NCI-H187 (cell line): ENCODE measurements at places on chromosomes 3 and 15.

GRCh38 chr15:64144192-64144564, 7.4 kb upstream of the SNX22 start:
- DNase-seq, result no peak

- no peak for DNase-seq
Observed at GRCh38 chr3:13878281-13879101, 1.4 kb downstream of the WNT7A start.

GRCh38 chr3:186534113-186534669, 10.0 kb downstream of the CRYGS start:
- DNase-seq, result no peak

- DNase-seq, result no peak
Observed at GRCh38 chr15:68445351-68445750, 13.4 kb upstream of the ITGA11 start.

DNA sequence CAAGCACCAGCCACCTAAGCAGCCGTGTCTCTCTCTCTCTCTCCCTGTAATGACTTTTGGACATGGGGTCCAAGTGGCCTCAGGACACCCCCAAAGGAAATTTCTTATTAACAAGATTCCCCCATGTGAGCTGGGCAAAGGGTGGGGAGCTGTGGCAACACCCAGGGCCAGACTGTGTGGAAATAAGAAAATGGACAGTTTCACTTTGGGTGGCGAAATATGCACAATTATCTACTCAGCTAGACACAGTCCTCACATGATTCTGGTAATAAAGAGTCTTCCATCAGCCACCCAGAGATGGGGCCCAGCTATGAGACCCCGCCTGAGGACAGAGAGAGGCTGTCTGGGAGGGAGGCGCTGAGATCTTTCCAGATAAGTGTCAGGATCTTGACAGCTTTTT, 96.8 kb upstream of the TPM1 start:
- DNase-seq, result no peak

DNA sequence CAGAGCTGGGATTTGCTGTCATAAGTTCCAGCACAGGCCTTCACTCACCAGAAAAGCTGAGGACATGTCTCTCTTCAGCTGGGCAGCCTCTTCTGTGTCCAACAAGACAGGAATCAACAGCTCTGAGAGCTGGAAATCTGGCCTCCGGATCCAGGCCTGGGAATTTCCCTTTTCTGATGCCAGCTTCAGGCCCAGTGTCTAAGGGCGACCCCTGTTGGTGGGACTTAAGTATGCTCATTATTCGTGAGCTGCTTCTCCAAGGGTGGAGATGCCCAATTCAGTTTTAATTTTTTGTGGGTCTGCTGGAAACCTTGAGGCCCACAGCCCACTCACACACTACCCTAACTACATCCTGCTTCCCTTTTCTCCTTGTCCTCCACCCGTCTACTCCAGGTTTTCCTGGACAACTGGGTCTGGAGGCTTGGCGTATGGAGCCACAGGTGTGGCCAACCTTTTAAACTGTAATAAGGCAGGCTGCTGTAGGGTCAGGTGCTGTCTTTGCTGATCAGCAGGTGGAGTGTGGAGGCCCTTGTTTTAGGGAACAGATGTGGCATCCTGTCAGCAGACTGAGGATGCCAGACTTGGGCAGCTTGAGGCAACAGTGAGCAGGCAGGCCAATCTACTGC, 2.6 kb upstream of the CEMIP start:
- DNase-seq, result no peak

- DNase-seq, result no peak
Observed at GRCh38 chr3:46196261-46196957, 11.7 kb downstream of the CCR1 start.

- no peak for DNase-seq
Observed at GRCh38 chr3:119195911-119196310, 22.5 kb downstream of the UPK1B start.

- no peak for DNase-seq
Observed at GRCh38 chr3:121995161-121996137, 26.6 kb downstream of the ILDR1 start.

- DNase-seq, result no peak
Observed at GRCh38 chr3:9779721-9780457, 10.1 kb upstream of the CAMK1 start.

- DNase-seq, result no peak
Observed at GRCh38 chr3:186511245-186511644, 32.9 kb downstream of the CRYGS start.

DNA sequence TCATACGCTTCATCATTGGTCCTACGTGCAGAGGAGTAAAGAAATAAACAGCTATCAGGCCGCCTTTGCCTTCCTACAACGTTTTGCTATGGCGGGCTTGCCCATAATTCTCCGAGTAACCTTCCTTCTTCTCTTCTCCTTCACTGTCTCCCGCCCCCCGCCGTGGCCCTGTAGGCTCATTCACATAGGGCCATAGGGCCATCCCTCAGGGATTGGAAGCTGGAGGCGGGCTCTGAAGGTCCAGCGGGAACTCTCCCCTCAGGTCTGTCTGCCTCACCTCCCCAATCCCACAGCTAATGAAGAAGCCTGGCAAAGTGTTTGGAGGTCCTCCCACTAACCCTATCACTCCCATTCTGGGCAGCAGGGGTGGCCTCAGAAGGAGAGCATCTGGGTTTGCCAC, 43.6 kb downstream of the SEMA5B start:
- DNase-seq, result no peak

DNA sequence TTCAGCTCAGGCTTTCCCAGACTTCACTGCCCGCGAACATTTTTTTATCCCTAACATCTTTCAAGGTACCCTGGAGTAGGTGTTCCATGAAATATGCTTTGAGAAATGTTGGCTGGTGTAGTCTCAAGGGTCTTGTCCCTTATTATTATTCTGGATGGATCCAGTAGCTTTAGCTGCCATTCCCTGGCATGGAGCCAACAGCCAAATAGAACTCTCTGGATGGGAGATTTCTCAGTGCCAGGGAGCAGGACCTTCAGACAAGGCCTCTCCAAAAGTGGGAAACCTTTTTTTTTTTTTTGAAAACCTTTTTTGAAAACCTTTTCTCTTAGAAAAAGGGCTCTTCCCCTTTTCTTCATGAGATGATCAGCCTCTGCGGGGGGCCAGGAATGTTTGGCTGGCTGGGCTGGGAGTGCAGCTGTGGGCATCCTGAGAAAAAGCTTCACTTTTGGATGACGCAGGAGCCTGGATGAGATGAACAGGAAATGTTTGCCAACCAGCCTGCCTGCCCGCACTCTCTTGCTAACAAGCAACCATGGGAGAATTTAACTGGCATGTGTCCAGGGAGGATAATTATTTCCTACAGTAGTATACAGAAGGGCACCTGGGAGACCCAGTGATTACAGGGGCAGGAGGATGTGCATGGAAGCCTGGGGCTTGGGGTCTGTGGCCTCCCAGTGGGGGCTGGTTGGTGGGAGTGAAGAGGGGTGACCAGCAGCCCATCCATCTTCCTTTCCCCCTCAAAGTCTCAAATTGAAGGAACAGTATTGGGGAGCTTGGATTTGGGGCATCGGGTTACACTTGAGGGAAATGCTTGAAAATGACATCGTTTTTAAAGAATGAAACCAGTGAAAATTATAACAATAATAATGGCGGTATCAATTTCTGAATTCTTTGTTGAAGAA, 109.1 kb upstream of the LRIG1 start:
- DNase-seq, result no peak

- DNase-seq, result no peak
Observed at GRCh38 chr3:54225841-54226528, 103.6 kb downstream of the CACNA2D3 start.

DNA sequence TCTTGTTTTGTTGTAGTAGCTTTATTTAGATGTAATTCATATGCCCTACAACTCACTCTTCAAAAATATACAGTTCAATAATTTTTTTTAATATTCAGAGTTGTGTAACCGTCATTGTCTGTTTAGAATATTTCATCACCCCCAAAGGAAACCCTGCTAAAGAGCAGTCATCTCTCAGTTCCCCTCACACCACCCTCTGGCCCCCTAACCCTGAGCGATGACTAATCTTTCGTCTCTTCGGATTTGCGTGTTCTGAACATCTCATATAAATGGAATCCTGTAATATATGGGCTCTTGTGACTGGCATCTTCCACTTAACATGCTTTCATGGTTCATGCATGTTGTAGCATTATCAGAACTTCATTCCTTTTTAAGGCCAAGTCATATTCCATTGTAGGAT, 183.8 kb downstream of the ATG7 start:
- no peak for DNase-seq

- DNase-seq, result no peak
Observed at GRCh38 chr3:70517124-70517890, 204.9 kb upstream of the MDFIC2 start.

DNA sequence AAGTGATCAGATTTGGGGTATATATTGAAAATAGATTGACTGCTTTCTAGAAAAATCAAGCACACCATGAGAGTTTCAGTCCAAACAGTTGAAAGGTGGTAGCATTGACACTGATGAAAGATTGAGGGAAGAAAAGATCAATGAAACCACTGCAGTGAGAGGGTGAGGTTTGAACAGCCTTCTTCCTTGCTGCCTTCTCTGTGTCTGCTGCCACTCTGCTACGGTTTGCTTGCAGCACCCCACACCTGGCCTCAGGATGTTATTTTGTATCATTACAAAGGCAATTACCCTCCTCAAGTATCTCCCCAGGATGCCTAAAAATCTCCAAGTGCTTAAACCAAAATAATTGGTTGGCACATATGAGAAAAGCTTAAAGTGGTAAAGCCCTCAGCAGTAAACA, 683.6 kb upstream of the ARPP21 start:
- DNase-seq, result no peak

- no peak for DNase-seq
Observed at GRCh38 chr15:71187526-71187925, 72.3 kb downstream of the THSD4 start.

DNA sequence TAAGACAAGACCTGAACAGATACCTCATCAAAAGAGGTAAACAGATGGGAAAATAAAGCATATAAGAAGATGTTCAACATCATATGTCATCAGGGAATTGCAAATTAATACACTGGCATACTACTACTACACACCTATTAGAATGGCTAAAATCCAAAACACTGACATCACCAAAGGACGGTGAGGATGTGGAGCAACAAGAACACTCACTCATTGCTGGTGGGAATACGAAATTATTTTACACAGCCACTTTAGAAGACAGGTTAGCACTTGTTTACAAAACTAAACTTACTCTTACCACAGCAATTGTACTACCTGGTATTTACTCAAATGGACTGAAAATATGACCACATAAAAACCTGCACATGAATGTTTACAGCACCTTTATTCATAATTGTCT, 119.6 kb downstream of the GSK3B start:
- DNase-seq, result no peak

DNA sequence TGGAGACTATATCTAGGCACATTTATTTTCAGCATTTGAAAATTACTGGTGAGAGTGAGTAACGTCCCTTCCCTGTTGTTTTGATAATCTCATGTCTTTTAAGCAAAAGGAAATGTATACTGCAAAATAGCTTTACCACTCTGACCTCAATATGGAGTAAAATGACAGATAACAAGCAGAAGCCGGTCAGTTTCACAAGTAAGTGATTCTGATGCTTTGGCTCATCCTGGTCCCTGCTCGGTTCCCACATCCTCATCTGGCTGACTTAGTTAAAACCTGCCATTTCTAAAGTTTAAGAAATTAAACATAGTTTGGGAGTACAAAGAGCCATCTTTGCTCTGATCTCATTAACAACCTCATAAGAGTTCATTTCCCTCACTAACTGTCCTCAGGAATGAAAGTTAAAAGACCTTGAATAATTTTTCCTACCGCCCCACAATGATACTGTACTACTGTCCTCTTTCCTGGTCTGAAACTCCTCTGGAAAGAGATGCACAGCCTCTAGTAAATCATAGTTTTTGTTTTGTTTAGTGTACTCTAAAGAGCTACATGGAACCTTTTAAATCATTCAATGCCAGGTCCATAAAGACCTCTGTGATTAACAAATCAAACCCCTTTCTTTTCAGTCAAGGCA, 72.3 kb upstream of the ICE2 start:
- DNase-seq, result no peak

- DNase-seq, result no peak
Observed at GRCh38 chr3:13194285-13195209, 121.3 kb upstream of the IQSEC1 start.

- no peak for DNase-seq
Observed at GRCh38 chr3:105982207-105982606, 113.4 kb upstream of the CBLB start.

DNA sequence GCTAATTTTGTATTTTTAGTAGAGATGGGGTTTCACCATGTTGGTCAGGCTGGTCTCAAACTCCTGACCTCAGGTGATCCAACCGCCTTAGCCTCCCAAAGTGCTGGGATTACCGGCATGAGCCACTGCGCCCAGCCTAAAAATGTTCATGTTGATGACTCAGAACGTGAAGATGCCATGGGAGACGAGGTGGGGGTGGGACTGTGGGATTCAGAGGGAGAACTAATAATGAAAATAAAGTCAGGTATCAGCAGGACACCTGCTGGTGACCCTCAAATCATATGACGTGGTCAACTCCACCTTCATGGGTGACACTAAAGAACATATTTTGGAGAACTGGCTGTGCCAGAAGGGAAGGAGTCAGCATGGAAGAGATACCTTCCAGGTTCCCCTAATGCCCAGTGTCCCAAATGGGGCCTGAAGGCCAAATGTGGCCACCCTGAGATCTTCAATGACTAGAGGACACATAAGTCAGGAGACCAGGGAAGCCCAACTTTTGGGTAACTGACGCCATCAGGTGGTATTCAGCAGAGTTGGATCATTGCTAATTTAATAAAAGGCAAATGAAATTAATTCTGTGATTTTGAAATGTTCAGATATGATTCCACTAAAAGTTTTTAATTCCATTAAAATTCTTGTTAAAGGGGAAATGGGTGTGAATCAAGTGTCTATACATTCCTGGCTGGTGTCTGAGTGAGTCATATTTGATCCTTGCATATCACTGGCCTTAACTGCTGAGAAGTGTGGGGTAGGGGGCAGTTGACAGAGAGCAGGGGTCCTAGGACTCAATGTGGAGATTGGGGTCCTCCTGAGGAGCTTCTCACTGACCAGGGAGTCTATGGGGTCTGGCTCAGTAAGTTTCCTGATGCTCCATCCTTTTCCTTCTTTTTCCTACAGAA, 88.6 kb upstream of the GSK3B start:
- no peak for DNase-seq

DNA sequence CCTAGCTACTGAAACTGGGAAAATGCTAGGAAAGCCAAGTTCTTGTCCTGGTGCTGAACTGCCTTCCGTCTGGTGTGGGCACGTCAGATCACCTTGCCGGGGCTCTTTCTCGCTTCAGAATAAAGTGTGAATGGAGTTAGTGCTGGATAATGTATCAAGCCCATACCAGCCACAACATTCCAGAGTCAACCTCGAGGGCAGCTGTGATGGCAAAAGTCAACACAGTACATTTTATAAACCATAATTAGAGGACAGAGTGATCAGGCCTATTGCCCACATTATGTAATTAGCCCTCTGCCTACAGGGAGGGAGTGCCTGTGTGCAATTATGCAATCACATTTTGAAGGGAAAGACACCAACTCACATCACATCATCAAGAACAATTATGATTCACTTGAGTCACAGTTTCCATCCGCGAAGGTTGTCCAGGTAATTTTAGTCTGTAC, 165.2 kb downstream of the RORA start:
- DNase-seq, result no peak

- DNase-seq, result no peak
Observed at GRCh38 chr3:177330779-177331178, 133.5 kb upstream of the TBL1XR1 start.

- no peak for DNase-seq
Observed at GRCh38 chr15:47796339-47796738, 79.0 kb downstream of the SEMA6D start.
